ENCODE measurements at places on chromosomes 11 and 22.

GRCh38 chr11:75413864-75414263, 14.5 kb downstream of the RPS3 start:
- DNase-seq, result no peak

DNA sequence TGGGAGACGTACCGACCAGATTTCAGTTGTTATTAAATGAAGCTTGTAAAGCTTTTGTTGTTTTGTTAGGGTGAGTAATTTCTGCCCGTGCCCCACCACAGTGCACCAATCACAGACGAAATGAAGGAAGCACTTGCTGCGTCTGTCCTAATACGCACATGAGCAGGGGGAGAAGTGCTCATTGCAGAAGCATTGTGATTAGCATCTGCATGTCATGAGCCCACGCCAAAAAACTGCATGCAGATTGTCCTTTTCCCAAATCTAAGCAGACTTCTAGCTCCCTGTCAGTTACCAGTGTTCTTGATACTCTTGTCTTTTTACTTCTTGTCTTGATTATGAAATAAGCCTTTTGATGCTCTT, 15.5 kb downstream of the RBX1 start:
- no peak for DNase-seq

DNA sequence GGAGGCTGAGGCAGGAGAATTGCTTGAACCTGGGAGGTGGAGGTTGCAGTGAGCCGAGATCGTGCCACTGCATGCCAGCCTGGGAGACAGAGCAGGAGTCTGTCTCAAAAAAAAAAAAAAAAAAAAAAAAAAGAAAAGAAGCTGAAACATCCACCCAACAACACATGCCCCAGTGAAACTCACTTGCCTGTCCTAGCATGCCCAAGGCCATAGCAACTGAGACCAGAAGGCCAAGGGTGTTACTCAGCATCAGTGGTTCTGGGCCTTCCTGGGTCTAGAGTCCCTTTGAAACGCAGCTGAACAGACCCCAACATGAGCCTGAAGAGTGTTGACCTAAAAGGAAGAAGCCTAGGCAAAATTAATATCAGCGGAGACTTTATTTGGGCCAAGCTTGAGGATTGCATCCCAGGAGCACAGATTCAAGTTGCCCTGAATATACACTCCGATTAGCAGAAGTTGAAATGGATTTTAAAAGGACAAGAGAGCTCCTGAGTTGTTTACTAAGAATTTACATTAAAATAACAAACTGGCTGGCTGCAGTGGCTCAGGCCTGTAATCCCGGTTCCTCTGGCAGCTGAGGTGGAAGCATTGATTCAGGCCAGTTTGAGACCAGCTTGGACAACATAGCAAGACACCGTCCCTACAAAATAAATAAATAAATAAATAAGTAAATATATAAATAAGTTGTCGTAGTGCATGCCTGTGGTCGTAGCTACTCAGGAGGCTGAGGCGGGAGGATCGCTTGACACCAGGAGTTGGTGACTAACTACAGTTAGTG, 7.0 kb downstream of the PRDX5 start:
- DNase-seq, result no peak

GRCh38 chr22:36365020-36365411, 22.8 kb downstream of the MYH9 start:
- DNase-seq, result no peak

DNA sequence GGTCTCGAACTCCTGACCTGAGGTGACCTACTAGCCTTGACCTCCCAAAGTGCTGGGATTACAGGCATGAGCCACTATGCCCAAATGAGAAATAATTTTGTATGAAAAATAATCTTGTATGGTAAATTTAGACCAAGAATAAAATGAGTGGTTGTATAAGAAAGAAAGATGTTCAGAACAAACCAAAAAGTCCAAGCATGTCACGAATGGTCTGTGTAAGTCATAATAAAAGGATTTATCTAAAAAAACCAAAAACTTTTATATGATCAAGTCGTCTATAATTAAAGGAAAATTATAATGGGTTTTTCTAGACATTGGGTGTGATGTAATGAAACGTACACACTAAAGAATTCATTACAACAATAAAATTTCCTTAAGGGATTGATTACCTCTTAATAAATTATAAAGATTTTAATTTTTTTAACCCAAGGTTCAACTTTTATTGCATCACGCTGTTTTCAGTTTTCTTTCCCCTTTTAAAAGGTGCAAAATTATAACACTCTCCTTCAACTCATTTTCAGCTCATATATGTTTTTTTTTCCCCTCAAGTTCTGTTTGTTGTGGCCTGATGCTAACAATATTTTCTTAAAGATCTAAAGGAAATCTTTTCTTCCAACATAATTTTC, 8.9 kb upstream of the AQP11 start:
- no peak for DNase-seq

DNA sequence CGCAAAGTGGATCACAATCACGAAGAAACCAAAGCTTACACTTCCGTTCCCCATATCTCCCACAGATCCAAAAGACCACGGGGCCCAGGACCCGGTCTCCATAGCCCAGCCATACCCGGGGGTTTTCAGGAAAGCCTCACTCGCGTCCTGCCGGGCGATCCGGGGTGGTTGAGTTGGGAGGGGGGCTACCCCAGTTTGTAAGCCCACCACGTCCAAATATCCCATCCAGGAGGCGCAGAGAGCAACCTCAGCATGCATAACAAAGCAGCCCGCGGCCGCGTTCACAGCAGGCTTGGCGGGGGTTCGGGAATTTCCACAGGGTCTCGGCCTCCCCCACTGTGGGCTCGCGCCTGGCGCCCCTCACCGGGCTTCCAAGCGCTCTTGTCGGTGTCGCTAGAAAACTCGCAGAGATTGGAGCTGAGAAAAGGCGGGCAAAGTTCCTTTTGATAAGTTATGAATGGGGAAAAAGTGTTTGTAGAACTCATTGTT, 9.5 kb downstream of the SDF2L1 start:
- DNase-seq, result no peak

DNA sequence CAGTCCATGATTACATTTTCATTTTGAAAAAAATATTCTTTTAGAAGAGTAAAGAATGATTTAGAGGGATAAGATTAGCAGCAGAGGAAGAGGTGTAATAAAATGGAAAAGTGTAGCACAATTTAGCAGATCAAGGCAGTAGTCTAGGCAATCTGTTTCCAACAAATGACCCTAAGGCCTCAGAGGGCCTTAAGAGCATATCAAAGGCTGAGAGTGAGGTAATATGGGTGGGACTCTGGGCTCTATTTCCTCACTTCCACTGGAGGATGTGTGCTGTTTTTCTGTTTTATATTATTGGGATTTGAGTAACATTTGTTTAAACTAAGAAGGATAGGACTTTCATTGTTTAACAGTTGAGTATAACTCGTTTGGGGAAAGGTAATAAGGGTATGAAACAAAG, 28.8 kb downstream of the CCDC81 start:
- no peak for DNase-seq

- no peak for DNase-seq
These were observed 19.1 kb upstream of the KCNJ11 start for GRCh38 chr11:17407575-17407974.

- DNase-seq, result no peak
These were observed 174.4 kb upstream of the NARS2 start for GRCh38 chr11:78748918-78749690.

GRCh38 chr22:37918580-37919270, 12.6 kb downstream of the MICALL1 start:
- no peak for DNase-seq

DNA sequence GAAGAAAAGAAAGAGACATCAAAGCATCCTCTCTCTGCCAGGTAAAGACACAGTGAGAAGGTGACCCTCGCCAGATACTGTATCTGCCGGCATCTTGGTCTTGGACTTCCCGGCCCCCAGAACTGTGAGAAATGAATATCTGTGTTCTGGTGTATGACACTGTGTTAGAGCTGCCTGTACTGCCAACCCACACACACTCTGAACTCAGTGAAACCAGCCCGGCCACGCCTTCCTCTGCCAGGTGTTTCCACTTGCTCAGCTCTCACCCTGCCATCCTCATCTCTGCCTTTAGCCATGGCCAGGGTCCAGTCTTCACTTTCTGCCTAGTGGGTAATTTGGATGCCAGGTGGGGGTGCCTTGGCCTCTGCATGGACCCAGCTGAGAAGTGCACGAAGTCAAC, 24.0 kb downstream of the CBX7 start:
- DNase-seq, result no peak

DNA sequence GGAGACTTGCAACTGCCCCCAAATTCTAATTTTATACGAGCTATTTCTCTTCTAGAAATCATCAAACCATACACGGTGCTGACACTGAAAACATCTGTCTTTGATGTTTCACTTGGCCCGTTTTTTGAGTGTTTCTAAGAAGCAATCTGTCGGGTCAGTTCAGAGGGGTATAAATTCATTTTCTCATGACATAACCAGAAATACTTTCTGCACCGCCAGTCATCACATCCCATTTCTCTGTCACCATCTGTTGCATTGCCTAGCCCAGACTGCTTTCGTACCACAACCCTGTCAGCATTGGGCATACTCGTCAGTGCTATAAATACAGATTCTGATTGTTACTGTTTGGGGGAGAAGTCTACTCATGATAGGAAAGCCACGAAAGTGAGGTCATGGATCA, 63.1 kb upstream of the CCDC90B start:
- no peak for DNase-seq

DNA sequence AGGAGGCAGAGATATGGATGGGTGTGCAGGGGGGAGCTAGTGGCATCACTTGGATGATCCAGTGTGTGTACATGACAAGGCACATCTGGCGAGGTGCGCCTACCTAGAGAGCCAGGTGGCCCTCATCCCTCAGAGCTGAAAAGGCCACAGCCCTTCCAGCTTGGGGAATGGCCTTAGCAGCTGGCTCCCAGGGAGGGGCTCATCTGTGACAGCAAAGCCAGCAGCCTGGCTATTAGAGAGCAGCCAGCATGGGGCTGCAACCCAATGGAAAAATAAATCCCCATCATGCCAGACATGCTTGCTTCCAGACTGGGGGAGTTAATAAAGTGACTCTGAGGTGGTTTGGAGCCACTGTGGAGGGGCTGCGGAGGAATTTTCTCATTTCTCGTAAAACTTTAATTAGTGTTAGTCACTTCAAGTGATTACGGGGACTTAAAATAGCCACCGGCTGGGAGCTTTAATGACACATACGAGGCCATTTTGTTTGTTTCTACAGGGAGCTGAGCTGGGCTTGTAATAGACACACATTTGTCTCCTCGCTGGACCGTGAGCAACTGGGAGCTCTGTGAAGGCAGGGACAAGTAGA, 111.2 kb upstream of the ALX4 start:
- no peak for DNase-seq

GRCh38 chr11:47061429-47062178, 115.1 kb downstream of the ARFGAP2 start:
- DNase-seq, result no peak

GRCh38 chr11:1631066-1631568, 1.5 kb downstream of the KRTAP5-5 start:
- DNase-seq, result no peak

DNA sequence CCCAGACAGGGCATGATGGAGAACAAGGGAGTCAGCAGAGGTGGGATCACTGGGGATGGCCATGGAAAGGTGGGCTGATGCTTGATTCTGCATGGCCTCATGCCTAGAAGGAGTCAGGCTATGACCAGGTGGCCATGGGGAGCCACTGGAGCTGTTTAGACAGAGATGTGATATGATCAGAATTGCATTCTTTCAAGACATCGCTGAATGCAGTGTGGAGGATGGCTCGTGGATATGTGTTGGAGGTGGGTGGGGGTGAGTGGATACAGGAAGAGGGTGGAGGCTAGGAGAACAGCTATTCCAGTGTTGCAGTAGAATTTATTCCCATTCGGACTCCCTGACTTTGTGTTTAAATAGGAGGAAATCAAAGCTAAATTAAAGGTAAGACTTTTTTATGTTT, 841.1 kb downstream of the NTM start:
- no peak for DNase-seq

DNA sequence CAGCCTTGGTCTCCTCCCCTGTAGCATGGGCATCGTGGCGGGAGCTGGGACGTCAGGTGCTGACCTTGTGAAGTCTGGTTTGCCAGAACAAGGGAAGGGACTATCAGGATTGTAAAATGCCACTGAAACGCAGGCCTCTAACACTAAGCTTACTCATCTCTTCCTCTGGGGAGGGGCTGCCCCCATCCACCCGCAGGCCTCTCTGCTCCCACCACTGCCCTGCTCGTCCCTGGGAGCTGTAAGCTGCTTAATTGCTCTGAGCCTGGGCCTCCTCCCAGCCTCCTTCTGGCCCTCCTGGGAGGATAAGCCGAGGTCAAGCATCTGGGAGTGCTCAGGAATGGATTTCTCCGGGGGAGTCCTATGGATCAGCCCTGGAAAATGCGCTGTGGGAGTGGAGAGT, 8.4 kb downstream of the SHISAL1 start:
- no peak for DNase-seq

- no peak for DNase-seq
These were observed 1.2 kb upstream of the LGALS1 start for GRCh38 chr22:37674248-37674647.

DNA sequence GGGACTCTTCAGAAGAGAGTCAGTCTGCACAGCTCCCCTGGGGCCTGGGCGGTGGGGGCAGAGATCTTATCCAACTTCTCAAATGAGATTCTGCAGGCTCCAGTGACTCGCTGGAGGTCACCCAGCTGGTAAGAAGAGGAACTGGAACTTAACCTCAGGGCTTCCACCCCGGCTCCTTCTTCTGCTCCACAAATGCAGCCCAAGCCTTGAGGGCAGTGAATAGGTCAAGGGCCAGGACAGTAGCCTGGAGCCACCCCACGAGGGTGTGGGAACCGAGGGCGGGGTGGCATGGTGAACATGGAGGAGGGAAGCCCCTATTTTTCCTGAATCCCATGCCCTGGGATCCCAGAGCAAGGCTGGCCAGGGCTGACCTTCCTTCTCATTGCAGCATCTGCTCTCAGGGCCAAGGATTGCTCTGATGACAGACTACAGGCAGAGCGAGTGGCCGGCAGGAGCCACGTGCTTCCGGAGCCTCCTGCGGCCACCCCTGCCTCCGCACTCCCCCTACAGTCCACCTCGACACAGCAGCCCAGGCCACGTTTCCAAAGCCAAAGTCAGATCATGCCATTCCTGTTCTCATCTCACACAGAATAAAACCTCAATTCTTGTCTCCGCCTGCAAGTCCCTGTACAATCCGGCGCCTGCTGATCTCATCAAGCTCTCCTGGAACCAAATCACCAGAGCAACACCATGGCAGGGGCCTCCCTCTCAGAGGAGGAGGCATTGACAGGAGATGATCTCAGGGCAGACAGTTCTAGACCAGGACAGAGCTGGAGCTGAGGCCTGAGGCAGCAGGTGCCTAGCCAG, 21.1 kb upstream of the UPK3A start:
- peak; percentile 66 for DNase-seq

DNA sequence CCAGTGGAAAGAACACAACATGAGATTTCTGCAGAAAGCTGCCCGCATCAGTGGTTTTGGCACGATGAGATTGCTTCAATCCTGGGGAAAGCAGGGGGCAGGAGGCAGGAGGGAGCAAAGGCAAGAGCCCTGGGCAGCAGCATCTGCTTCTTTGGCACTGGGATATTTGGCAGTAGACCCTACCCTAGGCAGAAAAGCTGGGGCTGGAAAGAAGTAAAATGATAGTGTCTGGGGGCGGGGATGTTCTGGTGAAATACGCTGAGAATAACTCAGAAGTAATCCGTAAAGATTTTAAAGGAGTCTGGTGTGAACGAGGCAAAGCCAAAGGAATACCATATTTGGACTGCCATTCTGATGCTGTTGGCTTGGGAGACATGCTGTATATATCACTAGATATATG, 62.0 kb downstream of the FAM76B start:
- DNase-seq, result no peak

Measured in GM19239 (cell line).